Trophoblast cell (in vitro differentiated cells and primary cell): ENCODE measurements at places on chromosomes 11 and 22.
A peak's percentile ranks its signal among the peaks of the same experiment; 100 is the strongest.

GRCh38 chr11:128841461-128842072, 25.5 kb downstream of the KCNJ1 start:
- H3K27ac ChIP-seq: no peak overlapping the region
- H3K4me1 ChIP-seq: no peaks in the 10 kb centered on the region
- DNase-seq: no peak
- H3K4me3 ChIP-seq: no peak overlapping the region
- H3K27me3 ChIP-seq: no peaks in the 10 kb centered on the region

DNA sequence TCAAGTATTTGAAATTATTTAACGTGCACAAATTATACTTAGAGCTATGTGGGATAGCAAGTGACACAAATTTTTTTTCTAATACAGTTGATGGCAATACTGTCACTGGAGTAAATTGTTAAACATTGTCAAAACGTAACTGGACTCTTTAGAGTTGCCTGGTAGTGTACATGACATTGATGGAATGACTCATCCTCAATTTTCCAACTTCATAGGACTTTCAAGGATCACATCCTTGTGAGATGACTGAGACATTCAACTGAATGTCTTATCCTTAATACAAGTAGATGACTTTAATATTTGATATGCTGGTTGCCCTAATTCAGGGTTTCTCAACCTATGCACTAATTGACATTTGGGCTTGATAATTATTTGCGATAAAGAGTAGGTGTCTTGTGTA, 310.0 kb downstream of the SWAP70 start:
- no peak for DNase-seq
- no peaks in the 10 kb centered on the region for H3K4me1 ChIP-seq
- no peaks in the 10 kb centered on the region for H3K36me3 ChIP-seq

- DNase-seq: no peak
- H3K4me3 ChIP-seq: no peak overlapping the region
- H3K4me1 ChIP-seq: no peaks in the 10 kb centered on the region
- no peaks in the 10 kb centered on the region for H3K36me3 ChIP-seq
- H3K27ac ChIP-seq: no peak overlapping the region
- H3K27me3 ChIP-seq: no peaks in the 10 kb centered on the region
Observed at GRCh38 chr22:48823941-48824340, 1003.7 kb downstream of the BRD1 start.

DNA sequence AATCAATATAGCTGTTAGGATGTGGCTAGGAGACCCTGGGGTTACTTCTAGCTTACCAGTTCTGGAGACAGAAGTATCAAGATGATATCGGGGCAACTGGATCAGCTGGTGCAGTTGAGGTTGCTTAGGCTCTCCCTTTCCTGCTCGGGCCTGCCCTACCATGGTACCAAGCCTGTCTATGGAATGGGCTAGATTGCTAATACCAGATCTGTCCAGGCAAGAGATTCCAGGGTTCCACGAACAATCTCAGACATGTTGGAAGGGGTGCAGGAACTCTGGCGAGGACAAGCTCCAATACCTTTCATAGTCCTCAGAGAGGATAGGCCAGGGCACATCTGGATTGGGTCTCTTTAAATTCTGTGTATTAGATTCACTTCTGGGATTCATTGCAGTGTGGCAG, 53.8 kb downstream of the ADM start:
- H3K4me3 ChIP-seq: no peak overlapping the region
- no peak overlapping the region for H3K27ac ChIP-seq
- no peaks in the 10 kb centered on the region for H3K36me3 ChIP-seq
- no peaks in the 10 kb centered on the region for H3K4me1 ChIP-seq
- no peak for DNase-seq
- no peaks in the 10 kb centered on the region for H3K27me3 ChIP-seq

- H3K27me3 ChIP-seq: no peaks in the 10 kb centered on the region
- DNase-seq: no peak
Observed at GRCh38 chr11:102620818-102621561, 4.1 kb downstream of the MMP20 start.

GRCh38 chr11:112113539-112114457, 27.1 kb downstream of the SDHD start:
- H3K4me3 ChIP-seq: no peak overlapping the region
- no peaks in the 10 kb centered on the region for H3K4me1 ChIP-seq
- no peaks in the 10 kb centered on the region for H3K36me3 ChIP-seq
- H3K27me3 ChIP-seq: no peaks in the 10 kb centered on the region
- no peak for DNase-seq
- no peak overlapping the region for H3K27ac ChIP-seq

DNA sequence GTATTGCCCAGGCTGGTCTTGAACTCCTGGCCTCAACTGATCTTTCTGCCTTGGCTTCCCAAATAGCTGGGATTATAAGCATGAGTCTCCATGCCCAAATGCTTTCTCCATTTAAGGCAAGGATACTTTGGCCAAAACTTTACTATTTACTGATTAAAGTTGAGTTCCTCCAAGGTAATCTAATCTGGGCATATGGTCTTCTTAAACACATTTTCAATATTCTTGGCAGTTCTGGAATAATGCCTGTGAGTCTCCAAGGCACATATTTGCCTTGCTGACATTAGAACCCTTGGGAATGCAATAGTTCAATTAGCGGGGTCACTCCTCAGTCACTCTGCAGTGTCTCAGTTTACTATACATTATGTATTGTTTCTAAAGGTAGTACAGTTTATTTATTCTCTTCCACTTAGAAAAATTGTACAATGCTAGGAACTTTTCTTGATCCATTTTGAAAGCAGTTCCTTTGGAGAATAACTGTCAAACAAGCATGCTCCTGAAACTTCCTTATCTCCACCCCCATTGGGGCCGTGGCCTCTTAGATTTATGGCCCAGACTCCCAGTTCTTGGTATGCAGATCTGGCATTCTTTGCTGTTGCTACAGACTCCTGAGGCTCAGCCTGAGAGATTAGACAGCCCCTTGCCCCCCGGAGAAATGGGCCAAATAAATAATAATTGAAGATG, 13.1 kb upstream of the RAB38 start:
- no peak overlapping the region for H3K4me3 ChIP-seq
- H3K36me3 ChIP-seq: no peaks in the 10 kb centered on the region
- H3K27me3 ChIP-seq: no peaks in the 10 kb centered on the region
- no peak for DNase-seq

DNA sequence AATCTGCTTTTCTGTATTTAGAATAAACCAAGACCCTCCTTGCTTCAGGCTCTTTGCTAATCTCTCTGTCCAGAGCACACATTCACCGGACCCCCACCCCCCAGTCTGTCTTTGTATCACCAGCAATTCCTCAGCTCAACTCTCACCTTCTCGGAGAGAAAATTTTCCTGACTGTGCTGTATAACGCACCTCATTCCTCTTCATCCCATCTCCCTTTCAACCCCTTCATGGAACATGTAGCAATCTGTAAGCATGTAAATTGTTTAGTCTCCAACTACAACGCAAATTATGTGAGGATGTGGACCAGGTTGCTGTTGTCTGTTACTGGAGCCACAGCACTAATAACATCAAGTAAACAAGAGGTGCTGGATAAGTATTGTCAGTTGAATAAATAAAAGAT, 349.8 kb downstream of the DCDC1 start:
- H3K27me3 ChIP-seq: no peaks in the 10 kb centered on the region
- no peaks in the 10 kb centered on the region for H3K36me3 ChIP-seq
- no peak for DNase-seq

- no peak for DNase-seq
- H3K36me3 ChIP-seq: no peaks in the 10 kb centered on the region
- H3K4me3 ChIP-seq: no peak overlapping the region
- H3K27ac ChIP-seq: no peak overlapping the region
Observed at GRCh38 chr11:44573333-44573732, 7.9 kb downstream of the CD82 start.

GRCh38 chr11:130114281-130114680, 44.6 kb downstream of the APLP2 start:
- H3K4me3 ChIP-seq: no peak overlapping the region
- H3K4me1 ChIP-seq: no peaks in the 10 kb centered on the region
- no peak overlapping the region for H3K27ac ChIP-seq
- H3K36me3 ChIP-seq: peaks cover 31% of the 10 kb centered on the region
- no peak for DNase-seq
- H3K27me3 ChIP-seq: no peaks in the 10 kb centered on the region

DNA sequence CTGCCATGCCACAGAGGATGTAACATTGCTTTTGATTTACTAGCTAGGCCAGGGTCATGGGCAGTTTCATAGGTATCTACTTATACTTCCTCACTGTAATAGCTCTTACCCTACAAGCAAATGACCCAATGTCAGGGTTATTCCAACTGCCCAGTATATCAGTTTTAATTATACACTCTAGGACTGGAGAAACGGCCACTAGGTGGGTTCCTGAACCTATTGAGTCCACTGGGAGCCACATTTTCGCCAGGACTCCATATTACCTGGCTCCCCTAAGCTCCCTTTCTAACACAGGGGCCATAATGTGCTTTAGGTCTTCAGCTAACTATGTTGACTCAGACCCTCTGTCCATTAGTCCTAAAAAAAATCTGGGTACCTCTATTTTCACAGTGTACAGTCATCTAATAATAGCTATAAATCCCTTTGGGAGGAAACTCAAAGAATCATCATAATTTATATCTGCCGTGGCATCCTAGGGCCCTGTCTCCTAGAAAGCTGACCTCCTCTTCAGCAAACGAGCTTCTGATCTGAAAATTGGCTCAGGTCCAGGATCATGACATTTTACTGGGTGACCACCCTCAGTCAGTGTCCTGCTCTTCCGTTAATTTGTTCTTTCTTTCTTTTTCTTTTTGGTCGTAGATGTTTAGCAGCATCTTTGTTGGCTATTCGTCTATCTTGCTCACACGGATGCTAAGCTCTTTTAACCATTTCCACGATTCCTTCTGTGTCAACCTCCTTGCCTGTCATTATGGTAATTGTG, 244.3 kb downstream of the FAM76B start:
- no peak overlapping the region for H3K4me3 ChIP-seq
- H3K27ac ChIP-seq: no peak overlapping the region
- no peak for DNase-seq
- no peaks in the 10 kb centered on the region for H3K36me3 ChIP-seq

- peaks cover 65% of the 10 kb centered on the region for H3K36me3 ChIP-seq
- no peak overlapping the region for H3K4me3 ChIP-seq
- H3K4me1 ChIP-seq: no peaks in the 10 kb centered on the region
- DNase-seq: peak; percentile 58
- no peak overlapping the region for H3K27ac ChIP-seq
Observed at GRCh38 chr11:47241841-47242301, 6.7 kb downstream of the ACP2 start.

DNA sequence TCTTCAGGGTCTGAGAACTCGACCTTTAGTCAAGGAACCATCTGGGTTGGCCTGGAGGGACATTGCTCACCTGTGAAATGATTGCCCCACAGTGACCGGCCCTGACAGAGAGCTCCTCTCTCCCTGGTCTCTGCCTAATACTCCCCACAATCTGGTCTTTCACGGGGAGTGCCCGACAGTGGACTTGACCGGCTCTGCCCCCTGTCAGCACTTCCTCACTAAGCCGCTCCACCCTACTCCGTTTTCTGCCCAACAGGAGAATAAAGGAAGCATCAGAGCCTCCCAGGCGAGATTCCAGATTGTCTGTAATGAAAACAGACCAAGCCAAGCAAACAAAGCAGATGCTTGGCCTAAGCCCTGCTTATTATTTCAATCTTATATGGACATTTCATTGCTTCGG, 87.8 kb downstream of the FBXO7 start:
- H3K36me3 ChIP-seq: no peaks in the 10 kb centered on the region
- no peak overlapping the region for H3K27ac ChIP-seq

DNA sequence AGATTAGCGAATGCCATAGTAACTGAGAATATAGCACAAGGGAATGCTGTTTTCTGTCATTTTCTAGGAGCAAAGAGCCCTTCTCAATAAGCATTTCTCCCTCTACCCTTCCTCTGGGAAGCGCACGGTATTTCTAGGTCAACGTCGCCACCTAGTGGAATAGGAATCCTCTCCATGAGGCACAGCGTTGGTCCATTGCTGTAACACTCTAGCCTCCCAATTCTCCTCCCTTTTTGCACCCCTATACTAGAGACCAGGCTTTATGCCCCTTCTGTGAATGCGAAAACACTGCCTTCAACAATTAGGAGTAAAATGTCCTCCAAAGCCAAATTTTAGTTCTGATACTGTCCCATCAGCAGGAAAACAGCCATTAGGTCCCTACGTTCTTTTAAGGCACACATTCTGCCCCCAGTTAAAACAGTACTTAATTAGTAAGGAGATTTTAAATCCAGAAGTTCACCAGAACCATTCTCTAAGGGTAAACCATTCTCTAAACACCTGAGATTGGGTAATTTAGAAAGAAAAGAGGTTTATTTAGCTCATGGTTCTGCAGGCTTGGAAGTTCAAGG, 12.8 kb upstream of the HYLS1 start:
- H3K36me3 ChIP-seq: no peaks in the 10 kb centered on the region
- no peaks in the 10 kb centered on the region for H3K4me1 ChIP-seq
- no peak overlapping the region for H3K27ac ChIP-seq
- H3K4me3 ChIP-seq: no peak overlapping the region

- H3K27ac ChIP-seq: peak overlapping the region; percentile 85
- no peaks in the 10 kb centered on the region for H3K27me3 ChIP-seq
- no peak overlapping the region for H3K4me3 ChIP-seq
- DNase-seq: peak; percentile 93
- H3K36me3 ChIP-seq: no peaks in the 10 kb centered on the region
- peaks cover 36% of the 10 kb centered on the region for H3K4me1 ChIP-seq
Observed at GRCh38 chr11:111735262-111736116, 30.7 kb downstream of the PPP2R1B start.

DNA sequence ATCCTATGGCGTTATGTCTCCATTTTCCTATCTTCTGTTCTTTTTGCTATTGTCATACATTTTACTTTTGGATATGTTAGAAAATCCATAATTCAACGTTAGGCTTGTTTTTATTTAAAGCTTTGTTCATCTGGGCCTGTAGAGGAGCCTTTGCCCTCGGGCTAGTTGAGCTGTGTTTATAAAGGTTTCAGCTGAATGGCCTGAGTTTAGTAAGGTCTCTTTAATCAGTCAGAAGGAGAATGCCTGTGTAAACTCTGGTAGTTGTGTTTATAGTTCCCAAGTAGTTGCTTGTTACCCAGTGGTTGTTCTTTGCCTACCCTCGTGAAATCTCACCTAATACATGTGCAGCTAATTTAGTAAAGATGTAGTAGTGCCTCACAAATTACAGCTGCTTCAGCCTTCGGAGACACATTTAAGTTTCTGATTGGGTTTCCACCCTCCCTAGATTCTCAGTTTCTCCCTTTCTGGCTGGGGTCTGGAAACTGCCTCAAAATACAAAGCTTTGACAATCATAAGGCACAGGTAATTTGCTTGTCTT, 33.1 kb downstream of the MTMR3 start:
- no peaks in the 10 kb centered on the region for H3K27me3 ChIP-seq
- DNase-seq: no peak
- H3K4me3 ChIP-seq: no peak overlapping the region
- no peaks in the 10 kb centered on the region for H3K36me3 ChIP-seq
- H3K4me1 ChIP-seq: peaks cover 12% of the 10 kb centered on the region
